ENCODE measurements at places on chromosomes 16 and 17.

DNA sequence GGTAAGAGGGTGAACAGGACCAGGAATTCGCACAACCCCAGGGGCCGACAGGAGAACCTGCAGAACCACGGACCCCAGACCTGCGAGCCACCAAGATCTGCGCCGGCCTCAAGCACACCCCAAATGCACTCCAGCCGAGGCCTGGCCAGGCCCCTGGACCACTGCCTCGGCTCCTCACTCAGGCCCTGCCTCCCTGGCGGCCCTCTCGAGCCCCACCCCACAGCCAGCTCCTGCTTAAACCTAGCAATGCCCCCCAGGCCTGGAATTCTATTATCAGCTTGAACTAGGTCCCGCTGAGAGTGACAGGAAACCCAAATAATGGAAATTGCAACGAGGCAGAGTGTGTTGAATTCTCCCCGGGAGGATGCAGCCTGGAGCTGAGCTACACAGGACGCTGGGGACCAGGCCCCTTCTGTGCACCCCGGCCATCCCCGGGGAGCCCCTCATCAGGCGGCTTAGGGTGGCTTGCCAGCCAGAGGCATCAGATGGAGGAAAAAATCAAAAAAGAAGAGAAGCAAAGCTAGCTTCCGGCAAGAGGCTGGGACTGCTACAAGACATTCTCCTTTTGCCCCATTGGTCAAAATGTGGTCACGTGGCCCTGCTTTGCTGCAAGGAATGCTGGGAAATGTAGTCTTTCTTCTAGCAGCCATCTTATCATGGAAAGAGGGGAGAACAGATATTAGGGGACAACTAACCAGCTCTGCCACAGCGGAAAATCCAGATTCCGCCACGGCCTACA, 2.4 kb upstream of the ENPP7 start:
- peak; percentile 80 for DNase-seq

DNA sequence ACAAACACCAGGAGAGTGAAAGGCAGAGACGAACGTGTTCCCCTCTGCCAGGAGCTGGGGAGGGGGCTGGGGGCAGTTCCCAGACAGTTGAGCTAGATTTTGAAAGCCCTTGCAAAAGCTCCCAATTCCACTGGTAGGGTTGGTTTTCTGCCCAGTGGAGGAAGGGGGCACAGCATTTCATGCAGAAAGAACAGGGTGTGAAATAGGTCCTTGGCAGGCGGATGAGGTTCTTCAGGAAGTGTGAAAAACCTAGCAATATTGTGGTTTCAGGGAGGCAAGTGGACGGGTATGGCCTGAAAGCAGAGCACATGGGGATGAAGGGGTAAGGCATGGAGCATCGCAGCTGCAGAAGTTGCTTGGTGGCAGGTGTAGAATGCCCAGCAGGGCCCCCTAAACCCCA, 248.3 kb downstream of the KATNIP start:
- no peak for DNase-seq

GRCh38 chr16:19840524-19841110, 44.0 kb downstream of the GPRC5B start:
- no peak for DNase-seq

- DNase-seq = no peak
These were observed 8.7 kb upstream of the SYNGR2 start for GRCh38 chr17:78159575-78160158.

DNA sequence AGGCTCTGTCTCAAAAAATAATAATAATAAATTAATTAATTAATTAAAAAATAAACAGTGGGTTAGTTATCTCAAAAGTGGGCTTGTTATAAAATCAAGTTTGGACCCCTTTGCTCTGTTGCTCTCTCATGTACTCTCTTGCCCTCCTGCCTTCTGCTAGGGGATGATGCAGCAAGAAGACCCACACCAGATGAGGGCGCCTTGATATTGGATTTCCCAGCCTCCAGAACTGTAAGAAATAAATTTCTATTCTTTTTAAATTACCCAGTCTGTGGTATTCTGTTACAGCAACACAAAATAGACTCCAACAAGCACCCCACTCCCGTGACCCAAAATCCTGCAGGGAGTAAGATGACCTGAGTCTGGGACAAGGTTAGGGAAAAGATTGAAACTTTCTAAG, 2.1 kb upstream of the ZNF652 start:
- DNase-seq = no peak

DNA sequence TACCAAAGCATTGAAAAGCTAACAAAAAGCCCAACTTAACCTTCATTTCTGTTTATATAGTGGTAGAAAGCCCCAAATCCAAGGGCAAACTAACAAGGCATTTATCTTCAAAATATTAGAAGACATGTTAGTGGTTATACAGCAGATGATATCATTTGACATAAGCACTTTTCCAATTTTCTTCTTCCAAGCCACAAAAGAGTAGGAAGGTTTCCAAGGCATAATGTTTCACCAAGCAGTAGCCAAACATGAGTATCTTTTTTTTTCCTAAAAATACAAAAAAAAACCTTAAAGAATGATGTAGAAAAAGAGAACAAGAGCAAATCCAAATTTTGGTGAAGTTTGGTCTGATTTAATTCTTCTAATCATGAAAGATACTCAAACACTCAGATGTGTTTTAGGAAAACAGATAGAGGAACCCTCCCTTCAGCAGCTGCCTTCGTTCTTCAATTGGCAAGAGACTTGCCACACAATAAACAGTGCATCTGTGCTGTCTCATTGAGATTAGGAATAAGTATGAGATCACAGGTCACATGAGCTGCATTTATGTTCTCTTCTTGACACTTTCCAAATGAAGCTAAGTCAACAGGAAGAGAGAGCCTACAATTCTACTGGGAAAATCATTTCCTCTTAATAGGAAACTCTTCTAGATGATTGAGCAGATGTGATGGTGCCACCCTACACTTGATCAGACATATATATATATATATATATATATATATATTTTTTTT, 106.7 kb downstream of the TTC19 start:
- DNase-seq = no peak

GRCh38 chr17:45828582-45829133, 16.0 kb upstream of the SPPL2C start:
- DNase-seq = no peak

DNA sequence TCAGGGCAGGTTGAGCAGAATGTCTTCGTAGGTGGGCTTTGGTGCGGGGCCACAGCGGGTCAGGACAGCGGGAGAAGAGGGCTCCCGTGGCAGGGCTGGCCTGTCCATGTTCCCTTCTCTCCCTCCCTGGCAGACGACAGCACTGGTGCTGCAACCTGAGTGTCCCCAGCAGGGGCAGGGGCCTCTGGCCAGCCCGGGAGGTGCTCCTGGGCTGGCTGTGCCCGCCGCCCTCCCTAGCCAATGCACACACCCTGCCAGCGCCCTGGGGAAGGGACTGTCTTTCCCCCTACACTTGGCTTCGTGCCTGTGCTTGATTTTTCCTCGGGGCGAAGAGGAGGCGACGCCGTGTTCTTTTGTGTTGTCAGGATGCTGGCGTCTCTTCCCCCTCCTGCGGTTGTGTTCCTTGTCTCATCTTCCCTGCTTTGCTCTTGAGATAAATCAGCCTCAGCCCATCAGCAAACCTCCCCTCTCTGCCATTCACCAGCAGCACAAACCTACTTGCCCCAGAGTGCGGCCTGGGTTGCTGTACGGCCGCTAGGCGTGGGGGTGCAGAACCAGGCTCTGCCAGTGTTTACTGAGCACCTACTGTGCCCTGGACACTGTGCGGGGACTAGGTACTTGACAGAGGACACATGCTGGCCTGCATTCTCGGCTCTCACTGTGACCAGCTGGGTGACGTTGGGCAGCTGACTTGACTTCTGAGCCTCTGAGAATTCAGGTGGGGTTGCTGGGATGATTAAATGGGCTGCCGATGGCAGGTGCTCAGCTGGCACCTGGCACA, 237.3 kb upstream of the CIBAR2 start:
- DNase-seq = no peak

DNA sequence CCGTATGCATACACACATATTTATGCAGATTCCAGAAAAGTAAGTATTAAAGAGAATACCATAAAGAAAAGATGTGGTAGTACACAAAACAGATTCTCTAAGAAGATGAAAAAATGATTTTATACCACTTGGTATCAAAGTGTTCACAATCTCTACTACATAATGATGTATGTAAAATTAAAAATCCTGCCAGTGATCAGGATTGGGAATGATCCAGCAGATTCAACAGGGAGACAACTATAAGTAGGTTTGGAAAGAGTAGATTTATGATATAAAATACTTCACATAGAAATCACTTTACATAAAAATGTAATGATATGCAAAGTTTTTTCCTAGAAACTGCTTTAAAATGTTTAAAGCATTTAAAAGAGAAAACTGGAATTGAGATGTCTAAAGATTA, 447.0 kb downstream of the CNTNAP4 start:
- DNase-seq = no peak

- no peak for DNase-seq
These were observed 416.7 kb downstream of the WWOX start for GRCh38 chr16:78516006-78516736.

DNA sequence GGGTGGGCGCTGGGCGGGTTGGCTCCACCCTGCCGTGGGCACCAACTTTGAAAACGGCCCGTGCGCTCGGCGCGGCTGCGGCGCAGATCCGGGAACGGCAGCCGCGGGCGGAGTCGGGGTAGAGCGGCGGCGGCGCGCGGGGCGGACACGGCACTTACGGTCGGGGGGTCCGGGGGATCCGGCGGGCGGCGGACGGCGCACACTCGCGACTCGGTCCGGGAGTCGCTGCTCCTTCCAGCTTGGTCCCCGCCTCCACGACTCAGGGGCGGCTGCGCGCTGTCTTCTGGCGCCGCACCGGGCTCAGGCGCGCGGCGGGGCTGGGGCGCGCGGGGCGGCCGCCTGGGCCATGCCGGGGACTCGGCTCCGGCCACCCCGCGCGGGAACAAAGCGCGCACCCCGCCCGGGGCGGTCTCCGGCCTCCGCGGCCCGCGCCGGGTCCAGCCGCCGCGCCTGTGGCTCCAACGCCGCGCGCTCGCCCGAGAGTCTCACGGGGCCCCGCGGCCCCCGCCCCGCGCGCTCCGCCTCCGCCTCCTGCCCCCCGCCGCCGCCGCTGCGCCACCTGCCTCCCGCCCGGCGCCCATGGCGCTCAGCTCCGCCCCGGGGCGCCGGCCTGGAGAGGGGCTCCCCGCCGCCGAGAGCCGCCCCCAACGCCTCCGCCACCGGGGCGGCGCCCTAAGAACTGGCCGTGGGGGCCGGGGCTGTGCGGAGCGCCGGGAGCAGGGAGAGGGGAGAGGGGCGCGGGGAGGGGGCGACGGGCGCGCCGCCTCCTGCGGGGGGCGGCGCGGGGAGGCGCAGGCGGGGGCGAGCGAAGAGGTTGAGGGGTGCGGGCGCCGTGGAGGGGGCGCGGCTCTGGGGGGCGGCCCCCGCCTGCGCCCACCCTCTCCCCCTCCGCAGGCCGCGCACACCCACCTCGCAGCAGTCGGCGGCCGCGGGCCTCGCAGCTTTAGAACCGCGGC, 35.9 kb downstream of the CBFA2T3 start:
- no peak for DNase-seq

GRCh38 chr17:32917081-32917480, 10.9 kb upstream of the TMEM98 start:
- no peak for DNase-seq

- no peak for DNase-seq
These were observed 103.0 kb downstream of the CYLD start for GRCh38 chr16:50844840-50845239.

DNA sequence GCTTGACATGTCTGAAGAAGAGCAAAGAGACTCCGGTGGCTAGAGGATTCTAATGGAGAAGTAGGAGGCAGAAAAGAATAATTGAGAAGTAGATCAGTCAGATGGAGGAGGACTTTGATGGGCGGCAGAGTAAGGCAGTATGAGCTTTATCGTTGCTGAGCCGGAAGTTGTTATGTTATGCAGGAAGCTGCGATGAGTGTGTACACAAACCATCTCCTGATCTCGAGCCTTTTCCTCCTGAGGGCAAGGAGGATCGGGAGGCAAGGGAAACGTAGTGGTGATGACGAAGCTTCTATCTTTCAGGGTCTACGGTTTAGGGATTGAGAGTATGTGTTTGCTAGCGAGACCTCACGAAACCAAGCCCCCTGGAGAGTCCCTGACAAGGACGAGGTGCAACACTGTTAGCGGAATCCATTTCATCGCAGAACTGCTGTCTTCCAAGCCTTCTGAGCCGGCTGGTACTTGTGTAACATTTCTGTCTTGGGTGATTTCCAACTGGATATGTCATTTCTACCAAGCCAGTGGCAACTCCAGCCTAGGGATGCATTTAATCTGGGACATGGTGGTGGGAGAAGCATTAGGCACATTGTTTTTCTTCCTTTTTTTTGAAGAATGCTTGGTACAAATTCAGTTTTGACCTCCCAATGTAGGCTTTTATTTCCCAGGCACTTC, 45.5 kb downstream of the RBFOX1 start:
- no peak for DNase-seq

- no peak for DNase-seq
These were observed 5.7 kb downstream of the NUPR1 start for GRCh38 chr16:28532940-28533647.

DNA sequence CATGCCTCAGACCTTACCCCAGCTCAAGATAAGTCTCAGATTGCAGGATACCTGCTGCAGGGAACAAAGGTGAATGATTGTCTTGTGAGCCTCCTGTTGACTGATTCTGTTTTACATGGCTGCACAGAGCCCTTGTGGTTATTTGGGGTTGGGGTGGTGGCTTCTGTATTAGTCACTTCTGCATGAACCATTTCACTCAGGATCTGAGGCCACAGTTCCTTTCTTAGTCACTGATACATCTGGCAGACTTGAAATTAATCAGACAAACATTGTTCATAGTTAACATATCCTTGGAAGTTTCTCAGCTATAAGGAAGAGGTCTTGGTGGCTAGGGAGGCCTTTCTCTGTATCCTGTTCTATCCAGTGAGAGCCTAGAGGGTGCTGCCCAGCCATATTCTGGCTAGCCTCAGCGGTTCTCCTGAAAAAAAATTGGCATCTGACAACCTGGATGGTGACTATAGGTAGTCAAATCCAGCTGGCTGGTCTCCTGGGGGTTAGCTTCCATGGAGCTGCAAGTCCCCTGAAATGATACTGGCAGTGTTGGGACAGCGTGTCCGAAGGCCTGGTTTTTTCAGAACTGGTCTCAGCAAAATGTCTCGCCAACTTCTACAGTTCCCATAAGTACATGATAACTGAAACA, 8.4 kb upstream of the PLK1 start:
- peak; percentile 50 for DNase-seq

All from stimulated activated CD4-positive, alpha-beta T cell treated with anti-CD3 and anti-CD28 coated beads, Interleukin-2, amount 100 ng/mL, for 24 hours (primary cell).